ENCODE measurements at places on chromosomes 4 and X.

- DNase-seq = no peak
Measured at GRCh38 chrX:105483011-105483410, 262.5 kb upstream of the TEX13A start.

DNA sequence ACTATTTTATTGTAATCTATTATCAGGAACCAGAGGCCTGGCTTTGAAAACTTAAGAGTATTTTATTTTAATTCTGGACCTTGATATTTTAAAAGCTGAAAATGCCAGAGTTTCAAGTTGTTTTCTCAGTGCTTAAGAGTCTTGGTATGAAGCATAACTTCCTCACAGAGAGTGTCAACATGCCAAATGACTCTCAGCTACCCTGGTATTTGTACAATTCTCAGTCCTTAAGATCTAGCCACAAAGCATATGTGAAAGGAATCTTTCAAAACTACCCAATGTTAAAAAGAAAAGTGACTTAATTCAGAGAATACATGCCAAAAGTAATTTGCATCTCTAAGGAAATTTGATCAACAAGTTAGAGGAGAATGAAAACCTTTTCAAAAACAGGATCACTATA is 171.9 kb downstream of the DKK2 start:
- DNase-seq = no peak

DNA sequence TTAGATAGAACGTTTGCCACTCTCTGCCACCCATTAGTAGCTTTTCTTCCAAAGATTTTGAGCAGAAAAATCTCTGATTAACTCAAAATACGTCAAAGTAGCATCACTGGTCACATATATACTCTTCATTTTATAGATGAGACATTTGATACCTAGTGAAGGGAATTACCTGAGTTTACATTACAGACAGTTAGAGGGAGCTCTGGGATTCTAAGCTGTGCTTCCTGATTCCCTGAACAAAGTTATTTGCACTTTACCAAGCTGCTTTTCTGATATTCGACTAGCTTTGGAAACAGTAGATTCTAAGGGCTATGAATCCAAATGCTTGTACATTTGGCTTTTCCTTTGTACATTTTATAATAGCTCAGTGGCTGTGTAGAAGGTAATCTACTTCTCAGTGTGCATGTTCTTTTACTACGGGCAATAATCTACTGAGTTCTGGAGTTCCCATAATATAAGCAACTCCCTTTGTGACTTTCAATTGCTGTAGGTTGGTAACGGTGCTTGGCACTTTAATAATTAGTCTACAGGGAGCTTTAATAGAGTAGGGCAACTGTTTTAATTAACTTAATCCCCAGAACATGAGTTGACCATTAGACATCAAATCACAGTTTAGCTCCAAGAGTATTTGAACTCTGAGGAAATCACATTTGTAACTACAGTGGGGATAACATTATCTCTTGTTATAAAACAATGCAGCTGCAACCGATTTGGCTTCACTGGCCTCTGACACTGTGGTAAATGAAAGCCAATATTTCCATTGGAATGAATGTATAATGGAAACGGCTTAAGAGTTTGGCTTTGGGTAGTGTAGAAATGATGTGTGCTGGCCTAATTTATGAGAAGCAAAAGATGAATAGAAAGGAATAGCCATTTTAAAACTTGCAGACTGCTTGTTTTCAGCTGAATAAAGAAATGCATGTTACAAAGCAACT is 1602.4 kb downstream of the STIM2 start:
- DNase-seq = peak; percentile 40

DNA sequence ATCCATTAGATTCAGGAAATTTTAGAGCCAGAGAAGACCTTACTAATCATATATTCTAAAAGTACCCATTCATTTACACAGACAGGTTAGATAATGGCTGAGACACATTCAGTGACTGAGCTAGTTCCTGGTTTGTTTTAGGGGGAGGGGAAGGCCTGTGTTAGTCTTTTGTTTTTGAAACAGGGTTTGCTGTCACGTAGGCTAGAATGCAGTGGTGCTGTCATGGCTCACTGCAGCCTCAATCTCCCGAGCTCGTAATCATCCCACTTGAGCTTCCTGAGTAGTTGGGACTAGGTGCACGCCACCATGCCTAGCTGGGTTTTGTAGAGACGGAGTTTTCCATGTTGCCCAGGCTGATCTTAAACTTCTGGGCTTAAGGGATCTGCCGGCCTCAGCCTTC is 10.1 kb downstream of the RBPJ start:
- DNase-seq = no peak

- no peak for DNase-seq
Measured at GRCh38 chr4:99157478-99157935, 13.4 kb upstream of the ADH4 start.

Data from left hindlimb (tissue), 1 donor.